ENCODE measurements at places on chromosomes 13 and 19. TPM values are rescaled to one million over a fixed set of nuclear protein-coding genes. Genes with fewer than 3 reads are reported as not detected.

Gene CEACAM19
- total RNA-seq, result 7.9 TPM

Gene ZNF90
- 9.6 TPM for total RNA-seq

Gene ZNF112
- 9.7 TPM for total RNA-seq

Gene PSG6
- total RNA-seq, result not detected

Gene CTXN1
- 12.7 TPM for total RNA-seq

Gene MBD3L2
- total RNA-seq, result not detected

Gene IGFL2
- not detected for total RNA-seq

Gene ZSCAN18
- 97.9 TPM for total RNA-seq

Gene HIPK4
- 0.13 TPM for total RNA-seq

Gene KCNJ14
- total RNA-seq, result 1.9 TPM

Gene ADM5
- total RNA-seq, result 1.4 TPM

Gene C13orf46
- not detected for total RNA-seq

Gene NLRP7
- total RNA-seq, result not detected

Gene ACER1
- 0.37 TPM for total RNA-seq

Gene SIGLEC5
- total RNA-seq, result not detected

Gene RASAL3
- 1.3 TPM for total RNA-seq

Gene KIRREL2
- not detected for total RNA-seq

Gene PROSER1
- total RNA-seq, result 15.5 TPM

Data from ovary (tissue), 10 donors.